T-helper 2 cell treated with Interferon-gamma antibody and Interleukin-4, amounts not matched to agents 5 μg/mL and 100 μg/mL, for 36 hours (primary cell): ENCODE measurements at places on chromosomes 3 and 15.

GRCh38 chr3:37961622-37962431 lies 28.8 kb upstream of the VILL start:
- no peak for DNase-seq

- DNase-seq = no peak
Observed at GRCh38 chr15:73753250-73754130, at the start of gene INSYN1. Gene INSYN1, minus strand, starts transcription at chr15:73753351. Its CDS starts 2,221 bp downstream, at chr15:73751130.

- no peak for DNase-seq
Observed at GRCh38 chr3:24229468-24230221, 265.0 kb downstream of the THRB start.

- no peak for DNase-seq
Observed at GRCh38 chr3:138401834-138402233, 32.6 kb upstream of the ESYT3 start.

DNA sequence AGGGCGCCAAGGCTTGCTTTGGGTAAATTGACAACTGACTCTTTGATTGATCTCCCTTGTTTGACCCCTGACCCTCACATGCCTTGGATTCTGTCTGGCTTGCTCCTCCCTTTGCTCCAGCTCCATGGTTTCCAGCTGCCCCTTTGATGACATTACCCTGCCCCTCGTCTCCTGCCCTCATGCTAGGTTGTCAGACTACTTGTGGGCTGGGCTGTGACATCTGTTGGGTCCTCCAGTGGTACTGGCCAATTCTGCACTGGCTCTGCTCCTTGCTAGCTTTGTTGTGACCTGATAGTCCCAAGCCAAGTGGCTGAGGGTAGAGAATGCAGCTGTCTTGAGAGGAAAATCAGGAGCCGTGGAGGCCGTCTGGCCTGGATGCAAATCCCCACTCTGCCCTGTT lies 6.2 kb downstream of the THSD4 start:
- no peak for DNase-seq

GRCh38 chr15:91844928-91845327 lies 8.6 kb upstream of the SLCO3A1 start:
- DNase-seq = no peak

GRCh38 chr15:42863572-42864239 lies 56.9 kb downstream of the TTBK2 start:
- DNase-seq = no peak

GRCh38 chr3:159266779-159267178 lies 464.9 kb downstream of the MFSD1 start:
- no peak for DNase-seq

DNA sequence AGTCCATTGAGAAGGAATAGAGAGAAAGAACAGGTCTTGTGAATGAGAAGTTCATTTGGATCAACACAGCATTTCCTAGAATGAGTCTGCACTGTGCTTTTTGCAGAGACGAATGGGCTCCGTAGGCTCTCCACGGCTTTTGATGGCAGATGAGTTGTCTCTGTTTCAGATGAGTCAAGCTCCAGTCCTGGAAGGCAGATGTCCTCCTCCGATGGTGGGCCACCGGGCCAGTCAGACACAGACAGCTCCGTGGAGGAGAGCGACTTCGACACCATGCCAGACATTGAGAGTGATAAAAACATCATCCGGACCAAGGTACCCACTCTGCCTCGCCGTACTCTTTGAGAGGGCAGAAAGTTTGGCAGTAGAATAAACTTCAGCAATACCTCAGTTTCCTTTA lies 70.5 kb downstream of the SIDT1 start:
- no peak for DNase-seq

GRCh38 chr3:54791501-54792156 lies 136.2 kb downstream of the LRTM1 start:
- no peak for DNase-seq

DNA sequence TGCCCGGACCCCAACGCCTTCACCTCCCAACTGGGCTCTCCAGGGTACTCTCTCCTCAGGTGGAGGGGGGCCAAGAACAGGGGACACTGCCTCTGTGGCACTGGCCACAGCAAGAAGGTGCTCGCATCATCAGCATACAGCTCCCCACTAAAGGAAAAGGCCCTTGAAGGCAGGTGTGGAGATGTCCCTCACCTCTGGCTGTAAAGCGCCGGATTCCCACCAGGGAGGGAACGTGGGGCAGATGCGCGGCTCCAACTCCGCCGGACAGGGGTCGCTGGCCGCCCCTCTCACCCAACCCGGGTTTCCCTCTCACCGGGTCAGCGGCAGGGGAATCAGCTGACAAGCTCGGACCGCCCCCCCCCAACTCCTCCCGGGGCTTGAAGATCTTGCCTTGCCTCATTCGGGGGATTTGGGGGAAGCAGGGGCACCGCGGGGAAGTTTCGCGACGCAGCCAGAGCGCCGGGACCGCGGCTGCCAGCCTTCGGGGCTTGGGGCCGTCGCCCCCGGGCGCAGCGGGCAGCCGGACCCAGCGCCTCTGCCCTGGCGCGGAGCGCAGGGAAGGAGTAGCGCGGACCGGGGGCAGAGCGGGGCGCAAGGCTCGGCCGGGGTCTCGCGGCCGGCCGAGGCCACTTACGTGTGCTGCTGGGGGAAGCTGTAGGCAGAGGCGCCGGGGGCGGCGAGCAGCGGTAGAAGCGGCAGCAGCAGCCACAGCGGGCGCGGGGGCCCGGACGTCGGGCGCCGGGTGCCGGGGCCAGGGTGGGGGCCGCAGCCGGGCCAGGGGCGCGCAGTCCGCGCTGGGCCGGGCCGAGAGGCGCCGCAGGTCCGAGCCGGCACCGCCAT lies 630 bp downstream of the CACNA2D2 start:
- no peak for DNase-seq

- DNase-seq = no peak
Observed at GRCh38 chr3:41742121-41742520, 219.8 kb downstream of the ULK4 start.

DNA sequence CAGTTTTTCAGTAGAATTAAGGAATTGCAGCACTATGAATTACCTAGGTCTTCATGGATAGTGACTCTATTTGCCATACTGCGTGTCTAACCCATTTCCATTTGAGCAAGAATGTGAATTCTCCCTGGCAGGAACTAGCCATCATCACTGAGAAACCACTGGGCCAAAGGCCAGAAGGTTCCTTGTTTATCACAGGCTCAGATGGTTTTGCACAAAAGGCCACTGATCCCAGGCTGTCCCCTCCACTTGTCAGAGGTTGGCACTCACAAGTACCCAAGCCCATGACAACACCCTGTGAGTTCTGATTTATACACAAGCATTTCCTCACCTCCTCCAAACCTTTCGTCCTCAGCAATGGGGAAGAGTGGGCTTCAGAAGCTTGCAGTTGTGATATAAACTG lies 131.8 kb downstream of the FOXB1 start:
- DNase-seq = no peak

- DNase-seq = no peak
Observed at GRCh38 chr15:72044956-72045355, 73.0 kb downstream of the MYO9A start.

DNA sequence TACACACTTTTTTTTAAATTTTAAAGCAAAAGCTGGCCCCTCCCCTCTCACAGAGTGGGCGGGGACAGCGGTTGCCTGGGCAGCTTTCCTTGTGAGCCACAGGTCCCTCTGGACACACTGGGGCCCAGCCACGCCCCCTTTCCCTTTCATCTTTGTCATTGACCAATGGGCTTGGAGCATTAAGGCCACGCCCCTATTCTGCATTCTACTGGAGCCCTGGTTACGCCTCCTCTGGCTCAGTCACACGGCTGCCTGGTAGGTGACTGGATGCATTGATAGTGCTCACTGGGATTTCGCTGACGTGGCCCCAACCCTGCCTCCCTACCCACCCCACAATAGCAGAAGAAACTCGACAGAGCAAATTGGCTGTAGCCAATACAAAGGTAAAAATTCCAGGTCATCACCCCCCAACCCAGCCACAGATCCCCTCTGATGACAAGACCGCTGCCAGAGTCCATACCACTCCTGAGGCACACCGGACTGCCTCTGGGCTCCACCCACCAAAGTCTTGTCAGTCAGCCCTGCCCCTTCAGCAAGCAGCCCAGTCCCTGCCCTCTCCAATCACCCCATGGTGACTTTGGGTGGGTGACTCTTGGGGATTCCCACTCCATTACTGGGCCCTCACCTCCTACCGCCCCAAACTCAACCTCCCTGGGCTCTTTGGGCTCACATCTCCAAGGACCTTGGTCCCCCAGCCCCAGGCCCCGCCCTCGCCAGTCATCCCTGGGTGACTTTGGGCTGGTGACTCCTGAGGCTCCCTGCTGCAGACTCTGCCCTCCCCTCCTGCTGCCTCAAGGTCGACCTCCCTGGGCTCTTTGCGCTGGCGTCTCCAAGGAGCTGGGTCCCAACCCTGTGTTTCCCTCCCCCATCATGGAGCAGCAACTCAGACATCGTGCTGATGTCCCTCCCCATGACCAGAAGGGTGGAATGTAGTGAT lies 112.2 kb upstream of the FAN1 start:
- no peak for DNase-seq

GRCh38 chr15:68700455-68701123 lies 120.1 kb downstream of the ANP32A start:
- DNase-seq = no peak

GRCh38 chr3:45759851-45760250 lies 36.5 kb downstream of the SLC6A20 start:
- DNase-seq = no peak

DNA sequence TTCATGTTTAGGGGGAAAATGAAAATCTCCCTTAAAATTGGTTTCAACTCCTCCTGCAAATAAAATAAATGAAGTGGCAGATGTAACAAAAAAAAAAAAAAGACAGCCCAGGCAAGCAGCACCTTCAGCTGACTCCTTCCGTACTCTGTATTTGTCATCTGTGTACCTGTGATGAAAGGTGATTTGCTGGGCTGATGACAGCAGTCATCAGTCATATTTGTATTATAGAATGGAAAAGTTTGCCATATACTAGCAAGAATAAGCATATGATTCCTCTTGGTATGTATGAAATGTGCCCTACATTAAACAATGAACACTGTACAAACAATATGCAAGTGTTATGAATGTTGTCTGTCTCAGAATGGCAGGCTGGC lies 44.1 kb upstream of the WWTR1 start:
- DNase-seq = peak; percentile 27

DNA sequence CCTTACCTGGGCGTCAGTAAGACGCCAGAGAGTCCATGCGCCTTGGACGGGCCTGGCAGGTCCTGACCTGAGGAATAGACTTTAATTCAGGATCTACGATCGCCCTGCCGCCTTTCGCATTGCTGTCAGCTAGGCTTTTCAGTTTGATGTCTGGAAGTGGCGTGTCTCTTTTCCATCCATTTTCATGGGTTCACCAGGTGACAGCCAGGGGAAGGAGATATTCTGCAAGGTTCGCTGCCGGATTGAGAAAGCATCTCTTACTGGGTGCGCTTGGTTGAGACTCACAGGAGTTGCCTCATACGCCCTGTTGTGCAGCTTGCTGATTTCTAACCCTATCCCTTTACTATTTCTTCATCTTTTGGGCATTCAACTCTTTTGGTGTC lies 7.4 kb downstream of the EPHA3 start:
- DNase-seq = no peak

DNA sequence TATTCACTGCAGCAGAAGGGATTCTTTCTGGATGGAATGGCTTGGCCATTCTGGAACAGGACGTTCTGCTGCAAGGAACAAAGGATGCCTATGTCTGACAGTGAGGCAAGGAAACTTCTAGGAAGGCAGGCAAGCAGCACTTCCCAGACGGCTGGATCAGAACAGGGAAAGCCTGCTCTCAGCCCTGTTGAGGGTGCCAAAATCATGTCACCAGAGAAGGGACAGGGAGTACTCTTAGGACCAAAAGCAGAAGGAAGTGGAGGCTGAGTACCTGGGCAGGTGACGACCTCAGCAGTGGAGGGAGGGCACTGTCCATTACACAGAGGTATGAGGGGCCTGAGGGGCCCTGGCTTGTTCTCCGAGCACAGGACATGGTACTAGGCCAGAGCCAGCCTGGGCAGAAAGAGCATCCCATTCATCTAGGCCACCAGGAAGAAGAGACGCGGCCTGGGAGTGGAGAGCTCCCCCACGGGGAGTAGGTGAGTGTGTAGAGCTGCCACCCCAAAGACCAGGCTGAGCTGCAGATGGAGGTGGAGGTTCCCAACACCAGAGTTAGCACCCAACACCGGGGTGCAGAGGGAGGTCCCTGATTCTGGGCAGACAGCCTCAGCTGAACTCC lies 9.6 kb downstream of the KLF15 start:
- DNase-seq = no peak

DNA sequence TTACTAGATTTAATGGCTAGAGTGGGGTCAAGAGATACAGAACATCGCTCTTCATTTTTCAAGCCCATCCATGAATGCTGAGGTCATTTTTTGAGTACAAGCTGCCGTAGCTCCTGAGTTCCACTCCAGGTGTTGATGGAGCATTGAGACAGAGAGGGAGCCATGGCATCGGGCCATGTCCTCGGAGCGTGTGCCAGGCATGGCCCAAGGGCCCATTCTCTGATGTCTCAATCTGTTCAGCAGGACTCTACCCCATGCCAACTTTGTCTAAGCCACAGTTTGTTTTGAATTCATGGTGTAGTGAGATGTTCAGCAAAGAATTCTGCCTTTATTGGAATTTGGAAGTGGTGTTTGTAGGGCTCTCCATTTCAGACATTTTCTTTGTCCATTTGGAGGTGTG lies 110.5 kb upstream of the ADAMTS9 start:
- DNase-seq = no peak

DNA sequence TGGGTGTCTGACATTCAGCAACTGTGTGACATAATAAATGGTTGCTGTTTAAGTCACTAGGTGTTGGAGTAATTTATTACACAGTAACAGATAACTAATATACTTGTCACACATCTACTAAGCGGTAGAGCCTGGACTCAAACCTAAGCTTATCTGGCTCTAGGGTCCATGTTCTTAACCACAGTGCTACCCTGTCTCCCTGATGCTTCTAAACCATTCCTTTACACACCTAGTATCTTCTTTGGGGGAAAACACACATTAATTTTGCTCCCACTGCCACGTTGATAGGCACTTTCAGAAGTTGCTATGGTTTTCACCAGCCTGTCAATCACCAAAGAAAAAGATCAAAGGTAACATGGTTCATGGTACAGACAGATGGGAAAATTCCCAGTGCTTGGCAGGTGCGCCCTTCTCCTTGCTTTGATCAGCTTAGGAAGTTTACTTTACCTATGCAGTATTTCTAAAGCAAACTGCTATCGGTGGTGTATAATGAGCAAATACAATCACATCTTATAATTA lies 150.8 kb downstream of the PDZRN3 start:
- no peak for DNase-seq

DNA sequence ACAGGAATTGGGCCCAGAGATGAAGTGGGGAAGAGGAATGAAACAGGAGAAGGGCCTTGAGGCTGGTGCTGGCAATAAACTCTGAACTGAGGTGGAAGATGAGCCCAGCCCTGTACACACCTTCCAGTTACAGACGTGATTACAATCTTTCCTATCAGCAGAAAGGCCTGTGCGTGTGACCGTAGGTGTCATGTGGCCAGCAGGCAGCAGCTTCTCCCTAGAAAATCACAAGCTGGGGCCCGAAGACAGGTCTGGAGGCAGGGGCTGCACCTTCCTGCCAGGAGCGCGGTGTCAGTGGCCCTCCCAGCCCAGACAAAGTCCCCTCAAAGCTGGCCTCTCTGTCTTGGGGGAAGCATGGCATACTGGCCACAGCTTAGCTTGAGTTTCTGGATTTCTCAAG lies 16.7 kb upstream of the PIGZ start:
- DNase-seq = no peak
